Right lobe of liver (tissue), 6 donors: ENCODE measurements at places on chromosomes 5 and 9. TPM values are rescaled to one million over a fixed set of nuclear protein-coding genes. Genes with fewer than 3 reads are reported as not detected.

GRCh38 chr5:68353605-68354004, 138.0 kb downstream of the PIK3R1 start:
- DNase-seq, result no peak
- no peak overlapping the region for H3K4me3 ChIP-seq
- no peaks in the 10 kb centered on the region for H3K36me3 ChIP-seq
- no peaks in the 10 kb centered on the region for H3K27me3 ChIP-seq

DNA sequence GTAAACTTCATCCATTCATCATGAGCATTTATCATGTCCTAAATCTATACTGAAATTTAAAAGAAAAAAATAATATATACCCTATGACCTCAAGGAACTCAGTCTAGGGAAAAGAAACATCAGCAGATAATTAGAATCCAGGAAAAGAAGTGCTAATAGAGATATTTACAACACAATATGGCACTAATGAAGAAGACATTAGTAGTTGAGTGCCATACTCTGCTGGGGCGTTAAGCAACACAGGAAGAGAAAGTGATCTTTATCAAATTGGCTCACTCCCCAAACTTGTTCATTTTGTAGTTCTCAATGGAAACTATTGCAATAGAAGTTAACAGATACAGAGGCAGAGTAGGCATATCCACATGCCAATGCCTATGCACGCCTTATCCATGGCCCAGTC, 27.5 kb downstream of the GABRA6 start:
- no peaks in the 10 kb centered on the region for H3K36me3 ChIP-seq
- DNase-seq, result no peak
- H3K4me1 ChIP-seq, result no peaks in the 10 kb centered on the region
- H3K27me3 ChIP-seq, result no peaks in the 10 kb centered on the region

- H3K27ac ChIP-seq, result no peak overlapping the region
- H3K27me3 ChIP-seq, result no peaks in the 10 kb centered on the region
- H3K4me3 ChIP-seq, result no peak overlapping the region
- H3K4me1 ChIP-seq, result no peaks in the 10 kb centered on the region
These were observed 447.9 kb downstream of the SPATA31D1 start for GRCh38 chr9:82436475-82436874.

DNA sequence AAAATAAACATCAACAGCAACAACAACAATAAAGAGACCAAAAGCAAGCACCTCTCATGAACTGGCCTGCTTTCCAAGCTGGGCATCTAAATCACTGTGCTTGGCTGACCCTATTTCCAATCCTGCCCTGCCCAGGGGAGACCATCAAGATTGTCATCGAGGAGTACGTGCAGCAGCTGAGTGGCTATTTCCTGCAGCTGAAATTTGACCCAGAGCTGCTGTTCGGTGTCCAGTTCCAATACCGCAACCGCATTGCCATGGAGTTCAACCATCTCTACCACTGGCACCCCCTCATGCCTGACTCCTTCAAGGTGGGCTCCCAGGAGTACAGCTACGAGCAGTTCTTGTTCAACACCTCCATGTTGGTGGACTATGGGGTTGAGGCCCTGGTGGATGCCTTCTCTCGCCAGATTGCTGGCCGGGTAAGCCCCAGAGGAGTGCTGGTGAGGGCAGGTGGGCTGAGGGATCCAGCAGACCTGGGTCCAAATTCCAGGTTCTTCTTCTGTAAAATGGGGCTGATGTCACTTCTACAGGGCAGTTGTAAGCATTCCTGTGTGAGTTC, 15.6 kb downstream of the PTGS1 start:
- H3K27ac ChIP-seq, result no peak overlapping the region
- no peak overlapping the region for H3K4me3 ChIP-seq
- DNase-seq, result no peak
- no peaks in the 10 kb centered on the region for H3K4me1 ChIP-seq

DNA sequence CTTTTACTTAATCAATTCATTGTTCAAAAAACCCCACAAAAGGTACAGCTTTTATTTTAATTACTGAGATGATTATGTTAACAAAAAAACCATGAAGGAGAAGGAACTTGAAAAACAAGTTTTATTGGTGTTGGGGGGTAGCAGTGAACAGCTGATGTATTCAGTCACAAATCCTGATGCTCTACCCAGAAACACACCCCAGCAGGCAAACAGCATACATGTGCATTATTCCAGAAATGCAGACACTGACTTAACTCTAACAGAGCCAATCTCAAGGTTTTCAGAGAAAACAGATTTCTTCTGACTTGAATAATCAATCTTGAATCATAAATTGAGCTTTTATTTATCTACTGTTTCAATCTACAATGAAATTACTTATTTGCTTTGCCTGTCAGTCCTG, 175.2 kb downstream of the ZSWIM6 start:
- H3K27ac ChIP-seq, result no peak overlapping the region
- H3K4me3 ChIP-seq, result no peak overlapping the region
- H3K4me1 ChIP-seq, result no peaks in the 10 kb centered on the region

GRCh38 chr5:6943197-6944112, 230.2 kb downstream of the TENT4A start:
- H3K4me1 ChIP-seq, result no peaks in the 10 kb centered on the region
- H3K36me3 ChIP-seq, result no peaks in the 10 kb centered on the region
- no peak overlapping the region for H3K27ac ChIP-seq
- H3K4me3 ChIP-seq, result no peak overlapping the region
- no peak for DNase-seq
- no peaks in the 10 kb centered on the region for H3K27me3 ChIP-seq

DNA sequence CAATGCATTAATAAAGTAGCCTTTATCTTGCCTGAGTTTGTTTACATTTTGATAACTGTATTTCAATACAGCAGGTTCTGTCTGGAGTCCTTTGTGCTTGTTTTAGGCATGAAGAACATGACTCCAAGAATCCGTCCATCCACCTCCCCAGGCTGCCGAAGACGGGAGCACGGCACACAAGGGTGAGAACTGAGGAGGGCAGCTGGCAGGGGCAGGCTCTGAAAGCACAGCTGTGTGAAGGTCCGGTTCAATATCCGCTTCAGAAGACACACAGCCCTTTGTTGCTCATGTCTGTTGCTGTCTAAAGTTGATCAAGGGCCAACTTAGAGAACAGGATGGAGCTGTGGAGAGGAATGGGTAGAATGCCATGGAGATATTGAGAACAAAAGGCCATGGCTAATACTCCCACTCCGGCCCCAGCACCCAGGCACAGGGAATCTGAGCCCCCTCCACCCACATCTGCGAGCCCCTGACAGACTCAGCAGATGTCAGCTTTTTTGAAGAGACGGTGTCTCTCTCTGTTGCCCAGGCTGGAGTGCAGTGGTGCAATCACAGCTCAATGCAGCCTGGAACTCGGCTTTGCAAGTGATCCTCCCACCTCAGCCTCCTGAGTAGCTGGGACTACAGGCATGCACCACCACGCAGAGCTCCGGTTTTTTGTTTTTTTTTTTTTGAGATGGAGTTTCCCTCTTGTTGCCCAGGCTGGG, 58.5 kb upstream of the GNE start:
- no peak overlapping the region for H3K4me3 ChIP-seq
- no peaks in the 10 kb centered on the region for H3K36me3 ChIP-seq

DNA sequence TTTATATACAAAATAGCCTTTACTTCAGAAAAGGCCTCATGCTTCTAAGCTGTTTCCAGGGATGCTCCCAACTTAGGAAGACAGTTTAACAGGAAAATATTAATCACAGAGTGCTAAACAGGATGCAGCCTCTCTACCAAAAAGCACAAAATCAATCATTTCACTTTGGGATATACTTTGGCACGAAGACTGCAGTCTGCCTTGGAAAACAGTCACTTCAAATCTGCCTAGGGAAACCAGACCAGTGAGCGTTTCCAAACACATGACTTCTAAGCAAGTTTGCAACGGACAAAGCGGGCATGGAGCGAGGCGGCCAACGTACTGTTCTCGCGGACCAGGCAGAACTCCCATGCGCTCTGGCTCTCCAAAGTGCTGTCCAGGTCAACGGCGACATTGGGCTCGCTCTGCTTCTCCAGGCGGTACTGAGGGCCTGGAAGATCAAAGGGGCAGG, 201.0 kb downstream of the MAPKAP1 start:
- H3K4me1 ChIP-seq, result no peaks in the 10 kb centered on the region
- no peaks in the 10 kb centered on the region for H3K36me3 ChIP-seq
- no peaks in the 10 kb centered on the region for H3K27me3 ChIP-seq
- no peak overlapping the region for H3K27ac ChIP-seq
- DNase-seq, result no peak

DNA sequence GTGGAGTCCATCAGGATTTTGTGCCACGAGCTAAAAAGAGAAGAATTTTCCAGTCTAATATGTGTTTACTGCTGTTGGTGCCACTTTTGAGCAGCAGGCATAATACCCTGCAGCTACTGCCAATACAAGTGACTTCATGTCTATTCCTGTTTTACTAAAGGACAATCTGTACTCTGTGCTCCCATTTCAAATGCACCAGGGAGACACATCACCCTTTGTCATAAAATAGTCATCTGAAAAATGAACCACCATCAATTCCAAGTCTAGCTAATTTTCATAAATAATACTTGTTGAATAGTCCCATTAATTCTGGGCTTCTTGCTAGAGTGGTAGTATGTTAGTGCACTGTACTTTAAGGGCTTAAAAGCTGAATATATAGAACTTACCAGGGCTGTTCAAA, 8.9 kb upstream of the PKD2L2 start:
- H3K4me1 ChIP-seq, result no peaks in the 10 kb centered on the region
- no peak for DNase-seq
- no peak overlapping the region for H3K4me3 ChIP-seq
- no peak overlapping the region for H3K27ac ChIP-seq

Gene IFNA13
- not detected for total RNA-seq

Gene OCLN
- total RNA-seq, result 57.2 TPM
